Caco-2 (cell line): ENCODE measurements at places on chromosomes 13 and 19. TPM values are rescaled to one million over a fixed set of nuclear protein-coding genes. Genes with fewer than 3 reads are reported as not detected.

DNA sequence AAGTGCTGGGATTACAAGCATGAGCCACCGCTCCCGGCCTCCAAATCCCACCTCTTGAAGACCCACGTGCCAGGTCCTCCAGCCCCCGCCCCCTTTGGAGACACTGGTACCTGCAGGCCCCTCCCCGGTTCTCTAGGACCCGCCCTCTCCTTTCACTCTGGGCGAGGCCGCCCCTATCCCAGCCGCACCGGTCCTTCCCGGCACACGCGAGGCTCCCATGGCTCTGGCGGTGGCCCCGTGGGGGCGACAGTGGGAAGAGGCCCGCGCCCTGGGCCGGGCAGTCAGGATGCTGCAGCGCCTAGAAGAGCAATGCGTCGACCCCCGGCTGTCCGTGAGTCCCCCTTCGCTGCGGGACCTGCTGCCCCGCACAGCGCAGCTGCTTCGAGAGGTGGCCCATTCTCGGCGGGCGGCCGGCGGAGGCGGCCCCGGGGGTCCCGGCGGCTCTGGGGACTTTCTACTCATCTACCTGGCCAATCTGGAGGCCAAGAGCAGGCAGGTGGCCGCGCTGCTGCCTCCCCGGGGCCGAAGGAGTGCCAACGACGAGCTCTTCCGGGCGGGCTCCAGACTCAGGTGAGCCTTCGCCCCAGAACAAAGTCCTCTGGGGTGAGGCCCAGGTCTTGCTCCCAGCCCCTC, at the start of gene CBLC:
TSS of gene CBLC (plus strand) at position 176 of the 633 bp plus-strand sequence. CDS start at position 218, 42 bp downstream.
- peak; percentile 98 for DNase-seq

PNMA8C gene
- not detected in 2 replicates for total RNA-seq

GRCh38 chr19:39351537-39352064, 9.4 kb downstream of the SAMD4B start:
- no peak for DNase-seq

DNA sequence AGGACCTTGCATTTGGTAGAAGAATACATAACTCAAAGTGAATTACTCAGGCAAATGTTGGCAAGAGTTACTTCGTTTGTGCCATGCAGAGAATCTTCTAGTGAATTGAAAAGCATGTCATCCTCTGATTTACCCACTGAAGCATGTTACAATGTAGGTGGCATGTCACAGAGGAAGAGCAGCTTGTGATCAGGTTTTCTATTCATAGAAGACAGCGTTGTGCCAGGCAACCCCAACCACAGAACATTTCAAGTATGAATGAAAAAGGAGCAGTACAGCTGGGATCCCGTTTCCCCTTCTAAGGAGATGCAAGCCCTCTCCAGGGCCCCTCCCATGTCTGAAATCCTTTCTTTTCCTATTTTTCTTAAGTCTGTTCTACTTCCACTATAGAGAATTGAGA, 6.0 kb upstream of the KATNAL1 start:
- DNase-seq, result no peak

- DNase-seq, result no peak
Measured at GRCh38 chr13:113164492-113164891, 6.0 kb downstream of the PROZ start.

C5AR1 gene
- 0.48 and 1.3 TPM in 2 replicates for total RNA-seq

- DNase-seq, result no peak
Measured at GRCh38 chr13:41780715-41781706, 179.9 kb downstream of the VWA8 start.

TMEM161A gene
- 36.9 and 38.3 TPM in 2 replicates for total RNA-seq

DNA sequence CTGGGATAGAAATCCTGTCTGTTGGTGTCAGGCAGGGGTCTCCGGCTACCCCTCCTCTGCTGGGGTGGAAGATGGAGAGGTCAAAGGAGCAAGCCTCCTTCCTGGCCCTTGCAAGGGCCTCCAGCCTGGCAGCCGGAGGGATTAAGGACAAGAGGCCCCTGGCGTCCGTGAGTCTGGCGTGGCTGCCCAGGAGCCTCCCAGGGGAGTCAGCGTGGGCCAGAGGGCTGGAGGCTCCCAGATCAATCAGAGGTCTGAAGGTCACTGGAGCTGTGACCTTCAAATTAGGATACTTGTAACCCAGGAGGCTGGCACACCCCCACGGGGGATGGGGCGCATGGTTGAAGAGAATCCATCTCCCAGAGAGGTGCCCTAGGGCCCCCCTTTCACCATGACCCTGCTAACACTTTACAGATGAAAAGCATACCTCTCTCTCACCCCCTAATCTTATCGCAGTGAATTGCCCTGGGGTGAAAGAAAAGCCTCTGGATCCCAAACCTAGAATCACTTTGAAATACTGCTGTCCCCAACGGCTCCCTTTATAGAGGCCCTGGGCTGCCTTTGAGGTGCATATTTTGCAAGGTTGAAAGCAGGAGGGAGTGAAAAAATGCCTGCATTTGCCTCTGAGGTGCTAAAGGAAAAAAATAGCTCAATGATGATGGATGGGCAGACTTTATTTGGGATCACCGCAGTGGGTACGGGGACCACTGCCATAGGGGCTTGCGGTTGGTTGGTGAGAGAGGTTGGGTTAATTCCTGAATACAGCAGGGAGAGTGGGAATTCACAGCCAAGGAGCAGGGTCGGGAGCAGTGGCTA, 44.9 kb upstream of the PEG3 start:
- DNase-seq, result peak; percentile 67

DNA sequence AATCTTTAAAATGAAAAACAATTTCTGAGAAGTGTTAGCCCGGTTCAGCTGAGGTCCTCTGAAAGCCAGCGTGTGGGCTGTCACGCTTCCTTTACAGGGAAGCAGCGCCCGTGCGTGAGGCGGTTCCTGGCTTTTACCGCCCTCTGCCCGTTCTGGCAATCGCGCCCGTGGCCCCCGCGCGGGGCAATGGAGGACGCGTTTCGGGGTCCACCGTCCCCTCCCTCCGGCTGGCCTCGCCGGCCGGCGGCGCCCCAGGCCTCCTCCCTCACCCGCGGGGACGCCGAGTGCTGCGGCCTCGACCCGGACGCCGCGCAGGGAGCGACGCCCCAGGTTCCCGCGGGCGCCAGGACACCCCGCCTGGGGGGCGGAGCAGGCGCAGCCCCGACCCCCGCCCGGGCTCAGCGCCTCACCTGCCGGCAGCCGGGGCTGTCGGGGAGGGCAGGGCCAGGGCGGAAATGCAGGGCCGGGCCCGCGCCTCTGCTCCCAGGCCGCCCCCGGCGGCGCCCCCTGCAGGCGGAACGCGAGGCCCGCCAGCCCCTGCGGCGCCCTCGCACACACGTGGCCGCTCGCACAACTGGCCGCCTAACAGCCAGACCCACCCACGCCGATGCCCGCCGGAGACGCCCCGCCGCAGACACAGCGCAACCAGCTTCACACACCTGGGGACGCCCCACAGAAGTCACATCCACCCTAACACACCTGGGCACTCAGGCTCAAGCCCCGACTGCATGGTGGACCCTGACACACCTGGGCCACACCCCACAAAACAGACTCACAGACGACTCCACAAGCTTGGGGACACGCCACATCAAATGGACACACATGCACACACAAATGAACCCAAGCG, at the start of gene GGACT:
TSS of gene GGACT (minus strand) at position 459 of the 847 bp plus-strand sequence. CDS start 56,198 bp downstream, outside the sequence.
- peak; percentile 92 for DNase-seq

DNA sequence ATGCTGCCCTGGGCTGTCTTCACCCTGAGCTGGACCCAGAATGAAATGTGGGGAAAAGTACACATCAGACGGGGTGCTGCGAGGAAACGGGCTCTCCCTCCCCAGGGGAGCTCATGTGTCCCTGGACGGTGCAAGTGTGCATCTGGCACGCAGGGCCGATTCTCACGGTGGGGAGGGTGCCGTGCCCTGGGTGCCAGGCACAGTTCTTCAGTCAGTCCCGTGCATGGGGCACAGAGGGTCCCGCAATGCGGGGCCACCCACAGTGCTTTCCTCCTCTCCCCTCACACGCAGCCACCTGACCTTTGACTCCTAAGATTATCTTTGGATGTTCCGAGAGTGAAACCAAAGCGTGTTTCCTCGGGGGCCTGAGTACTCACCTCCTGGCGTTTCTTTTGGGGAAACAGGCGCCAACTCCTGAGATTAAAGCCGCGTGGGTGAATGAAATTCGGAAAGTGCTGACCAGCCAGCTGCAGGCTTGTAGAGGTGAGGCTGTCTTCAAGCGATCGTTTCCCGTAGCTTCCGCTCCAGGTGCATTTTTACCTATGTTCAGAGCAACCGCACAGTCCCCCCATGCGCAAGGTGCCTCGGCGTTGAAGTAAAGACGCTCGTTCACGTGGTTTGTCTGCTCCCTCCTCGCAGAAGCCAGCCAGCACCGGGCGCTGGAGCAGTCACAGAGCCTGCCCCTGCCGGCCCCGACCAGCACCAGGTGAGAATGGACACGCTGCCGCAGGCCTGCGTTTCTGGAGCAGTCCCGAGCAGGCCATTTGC, 17.5 kb upstream of the F7 start:
- no peak for DNase-seq
